ENCODE measurements at places on chromosomes 12 and 14.
A peak's percentile ranks its signal among the peaks of the same experiment; 100 is the strongest.

DNA sequence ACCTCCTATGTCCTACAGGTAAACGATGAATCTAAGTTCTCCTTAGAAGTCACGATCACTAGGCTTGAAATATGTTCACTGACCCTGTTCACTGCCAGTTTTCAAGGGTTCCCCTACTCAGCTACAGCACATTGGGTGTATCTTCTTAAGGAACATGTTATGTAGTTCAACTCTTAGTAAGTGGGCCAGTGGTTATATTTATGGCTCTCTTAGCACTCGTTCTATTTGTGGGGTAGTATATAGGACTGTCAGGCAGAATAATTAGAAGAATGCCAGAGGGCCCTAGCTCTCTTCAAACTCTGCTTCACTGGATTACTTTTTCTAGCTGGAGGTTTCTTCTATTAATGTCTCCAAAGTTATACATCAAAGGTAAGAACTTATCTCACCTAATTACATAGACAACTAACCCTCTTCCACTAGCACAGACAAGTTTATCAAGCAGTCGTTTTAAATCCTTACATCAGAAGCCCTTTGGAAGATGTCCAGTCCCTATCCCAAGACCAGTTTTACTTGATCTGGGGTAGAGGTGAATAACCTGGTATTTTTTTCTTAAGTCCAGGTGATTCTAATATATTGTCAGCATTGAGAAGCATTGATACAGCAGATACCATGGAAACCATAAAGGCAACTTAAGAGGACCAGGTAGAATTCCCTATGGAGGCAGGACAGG, 39.6 kb downstream of the ZFYVE26 start:
- no peak for DNase-seq

GRCh38 chr14:43872752-43873655, 634.1 kb downstream of the FSCB start:
- no peak for DNase-seq

DNA sequence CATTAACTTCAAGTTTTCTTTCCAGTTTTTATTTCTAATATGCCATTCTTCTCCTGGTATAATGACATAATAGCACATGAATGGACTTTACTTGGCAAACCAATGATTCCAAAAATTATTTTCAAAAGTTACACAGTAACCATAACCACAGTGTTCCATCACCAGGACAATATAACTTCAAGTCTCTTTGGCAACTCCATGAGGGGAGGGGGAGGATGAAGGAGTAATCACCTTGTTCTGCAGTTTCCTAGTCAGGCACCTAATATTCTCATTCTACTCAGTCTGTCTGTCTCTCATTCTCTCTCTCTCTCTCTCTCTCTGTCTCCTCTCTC, 66.6 kb downstream of the BTG1 start:
- DNase-seq = peak; percentile 89

GRCh38 chr12:92362785-92363184, 217.1 kb upstream of the BTG1 start:
- no peak for DNase-seq

DNA sequence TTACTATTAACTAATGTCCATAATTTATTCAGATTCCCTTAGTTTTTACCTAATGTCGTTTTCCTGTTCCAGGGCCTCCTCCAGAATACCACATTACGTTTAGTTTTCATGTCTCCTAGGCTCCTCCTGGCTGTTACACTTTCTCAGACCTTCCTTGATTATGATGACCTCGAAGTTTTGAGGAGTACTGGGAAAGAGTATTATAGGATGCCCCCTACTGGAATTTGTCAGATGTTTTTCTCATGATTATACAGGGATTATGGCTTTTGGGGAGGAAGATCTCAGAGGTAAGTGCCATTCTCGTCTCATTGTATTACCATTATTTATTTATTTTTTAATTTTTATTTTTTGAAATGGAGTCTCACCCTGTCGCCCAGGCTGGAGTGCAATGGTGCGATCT, 17.7 kb upstream of the C1S start:
- peak; percentile 45 for DNase-seq

DNA sequence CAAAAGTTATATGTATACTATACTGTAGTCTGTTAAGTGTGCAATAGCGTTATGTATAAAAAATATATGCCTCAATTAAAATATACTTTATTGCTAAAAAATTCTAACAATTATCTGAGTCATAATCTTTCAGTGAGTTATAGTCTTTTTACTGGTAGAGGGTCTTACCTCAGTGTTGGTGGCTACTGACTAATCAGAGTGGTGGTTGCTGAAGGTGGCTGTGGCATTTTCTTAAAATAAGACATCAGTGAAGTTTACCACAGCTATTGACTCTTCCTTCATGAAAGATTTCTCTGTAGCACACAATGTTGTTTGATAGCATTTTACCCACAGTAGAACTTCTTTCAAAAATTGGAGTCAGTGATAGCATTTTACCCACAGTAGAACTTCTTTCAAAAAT, 23.4 kb downstream of the POLR3B start:
- DNase-seq = no peak

- DNase-seq = no peak
Measured at GRCh38 chr12:81150382-81150781, 72.5 kb downstream of the ACSS3 start.

DNA sequence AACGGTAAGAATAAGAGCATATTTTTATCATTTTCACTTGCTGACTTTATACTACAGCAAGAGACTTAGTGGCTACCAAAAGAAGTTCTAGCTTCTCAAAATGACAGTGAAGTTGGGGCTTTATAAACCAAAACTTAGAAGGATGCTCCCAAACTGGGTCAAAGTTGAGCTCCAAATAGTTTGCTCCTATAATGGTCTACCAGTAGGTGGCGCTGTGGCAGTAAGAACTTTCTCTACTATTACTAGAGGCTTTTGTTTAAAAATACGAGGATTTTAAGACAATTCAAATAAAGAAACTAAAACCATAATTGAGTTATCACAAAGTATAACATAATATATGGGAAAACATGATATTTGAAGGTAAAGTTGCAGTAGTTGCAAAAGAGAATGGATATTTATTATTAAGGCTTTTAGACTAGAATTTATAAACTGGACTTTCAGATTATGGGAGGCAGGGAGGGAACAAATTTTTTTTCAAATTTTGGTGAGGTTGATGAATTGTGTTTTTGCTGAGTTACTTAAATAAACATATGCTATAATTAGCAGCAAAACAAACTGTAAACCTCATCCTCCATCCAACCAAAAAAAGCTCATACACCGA, 75.0 kb downstream of the TGFB3 start:
- DNase-seq = peak; percentile 61

DNA sequence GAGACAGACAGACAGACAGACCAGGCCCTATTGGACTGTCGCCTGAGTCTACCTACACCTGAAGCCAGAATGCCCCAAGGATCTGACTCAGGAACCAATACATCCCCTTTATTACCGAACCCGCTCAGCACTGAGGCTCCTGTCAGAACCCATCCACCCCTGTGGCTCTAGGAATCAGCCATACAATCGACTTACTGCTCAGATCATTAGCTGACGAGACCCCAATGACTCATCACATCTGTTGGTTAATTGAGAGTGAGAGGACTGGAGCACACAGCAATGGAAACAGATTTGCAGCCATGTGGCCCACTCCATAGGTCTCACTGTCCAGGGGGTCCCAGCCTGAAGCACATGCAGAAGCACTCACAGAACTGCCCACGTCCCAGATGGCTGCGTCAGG, 15.2 kb downstream of the ITPK1 start:
- DNase-seq = no peak

GRCh38 chr14:59882957-59883356, 12.4 kb upstream of the RTN1 start:
- DNase-seq = no peak

GRCh38 chr14:41570415-41571155, 36.1 kb upstream of the LRFN5 start:
- DNase-seq = no peak

- no peak for DNase-seq
Measured at GRCh38 chr14:89952576-89952975, 2.0 kb downstream of the EFCAB11 start.

DNA sequence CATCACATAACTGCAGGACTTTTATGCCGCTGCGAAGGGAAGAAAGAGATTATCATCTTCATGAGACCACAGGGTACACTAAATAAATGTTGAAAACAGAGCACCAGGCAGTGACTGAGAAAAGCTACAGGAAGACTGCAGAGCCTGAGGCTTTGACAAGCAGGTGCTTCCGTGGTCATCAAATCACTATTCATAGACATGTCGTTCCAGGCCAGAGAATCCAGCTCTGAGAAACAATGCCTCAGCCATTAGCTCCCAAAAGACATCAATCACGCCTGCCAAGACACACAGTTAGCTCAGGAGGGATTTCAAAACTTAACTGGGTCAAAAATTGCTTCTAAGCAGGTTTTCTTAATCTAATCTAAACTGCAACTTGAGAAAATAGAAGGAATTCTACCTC, 47.2 kb upstream of the GARIN6 start:
- no peak for DNase-seq

DNA sequence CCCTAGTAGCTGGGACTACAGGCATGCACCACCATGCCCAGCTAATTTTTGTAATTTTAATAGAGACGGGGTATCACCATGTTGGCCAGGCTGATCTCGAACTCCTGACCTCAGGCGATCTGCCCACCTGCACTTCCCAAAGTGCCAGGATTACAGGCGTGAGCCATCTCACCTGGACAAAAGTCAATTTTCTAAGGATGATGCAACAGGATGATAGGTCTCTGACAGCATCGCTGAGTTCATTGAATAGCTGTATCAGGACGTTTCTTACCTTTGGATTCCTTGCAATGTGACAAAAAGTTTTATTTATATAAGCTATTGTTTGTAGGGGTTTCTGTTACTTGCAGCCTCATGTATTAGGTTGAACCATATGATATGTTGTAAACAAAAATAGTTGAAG, 55.5 kb upstream of the PCED1B start:
- no peak for DNase-seq

DNA sequence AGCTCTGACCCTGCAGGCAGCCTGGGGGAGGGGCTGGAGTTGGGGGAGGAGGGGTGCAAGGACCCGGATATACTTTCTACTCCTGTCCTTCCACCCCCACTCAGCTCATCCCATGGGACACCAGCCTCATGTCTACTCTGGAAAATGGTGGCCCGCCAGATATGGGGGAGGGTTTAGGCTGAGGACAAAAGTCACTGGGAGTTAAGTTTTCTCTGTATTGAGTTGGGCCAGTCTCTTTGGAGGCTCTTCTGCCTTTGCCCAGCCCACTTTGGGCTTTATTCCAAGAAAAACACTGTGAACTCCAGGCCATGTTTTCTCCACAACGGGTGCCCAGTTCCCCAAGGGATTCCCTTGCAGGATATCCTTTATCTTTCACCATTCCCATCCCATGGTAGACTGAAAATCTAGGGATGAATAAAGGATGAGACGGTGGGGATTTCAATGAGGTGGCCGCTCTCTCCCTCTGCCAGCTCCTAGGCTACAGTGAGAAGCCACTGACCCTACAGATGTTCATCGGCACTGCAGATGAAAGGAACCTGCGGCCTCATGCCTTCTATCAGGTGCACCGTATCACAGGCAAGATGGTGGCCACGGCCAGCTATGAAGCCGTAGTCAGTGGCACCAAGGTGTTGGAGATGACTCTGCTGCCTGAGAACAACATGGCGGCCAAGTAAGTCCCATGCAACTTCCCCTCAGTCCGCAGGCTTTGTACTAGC, 4.9 kb downstream of the NFATC4 start:
- no peak for DNase-seq

- peak; percentile 28 for DNase-seq
Measured at GRCh38 chr12:93667672-93668071, 9.5 kb upstream of the CRADD start.

- DNase-seq = no peak
Measured at GRCh38 chr14:75041613-75042012, 9.7 kb downstream of the MLH3 start.

GRCh38 chr12:122283680-122284079, 17.4 kb upstream of the VPS33A start:
- no peak for DNase-seq

GRCh38 chr14:35958499-35958898, 132.4 kb downstream of the BRMS1L start:
- no peak for DNase-seq

GRCh38 chr14:66197276-66197675, 288.9 kb upstream of the CCDC196 start:
- no peak for DNase-seq

- DNase-seq = no peak
Measured at GRCh38 chr12:47184229-47184628, 104.5 kb upstream of the AMIGO2 start.

- no peak for DNase-seq
Measured at GRCh38 chr14:105323663-105324062, 9.1 kb downstream of the PACS2 start.

GRCh38 chr12:127509066-127509778, 757.7 kb upstream of the TMEM132C start:
- peak; percentile 84 for DNase-seq

DNA sequence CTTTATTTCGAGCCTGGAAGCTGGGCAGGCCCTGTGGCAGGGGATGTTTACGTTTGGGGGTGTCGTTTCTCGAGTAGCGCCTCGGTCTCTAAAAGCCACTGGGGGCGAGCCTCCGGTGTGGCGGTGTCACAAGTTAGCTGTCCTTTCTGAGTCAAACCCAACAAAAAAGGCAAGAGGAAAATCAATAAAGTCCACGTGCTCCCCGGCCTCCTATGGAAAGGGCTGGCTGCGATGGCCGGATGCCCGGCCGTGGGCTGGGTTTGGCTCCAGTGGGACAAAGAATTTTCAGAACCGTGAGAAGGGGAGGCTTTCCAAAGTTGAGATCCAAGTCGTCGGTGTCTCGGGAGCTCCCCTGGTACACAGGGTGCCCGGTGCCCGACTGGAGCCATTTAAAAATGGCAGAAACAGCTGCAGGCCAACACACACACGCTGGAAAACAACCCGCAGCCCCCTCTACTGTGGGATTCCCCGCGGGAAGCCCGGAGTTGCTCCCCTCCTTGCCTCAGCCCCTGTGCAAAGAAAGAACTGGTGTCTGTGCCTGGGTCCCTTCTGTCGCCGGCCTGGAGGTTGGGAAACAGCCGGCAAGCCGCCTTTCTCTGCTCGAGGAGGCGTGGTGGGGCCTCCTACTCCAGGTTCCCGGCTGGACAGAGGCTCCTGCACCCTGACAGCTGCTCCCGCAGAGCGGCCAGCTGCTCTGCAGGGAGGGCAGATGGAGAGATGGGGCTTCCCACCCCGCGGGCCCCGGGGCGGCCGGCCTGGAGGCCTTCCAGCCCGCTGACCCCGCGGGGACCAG, 1.9 kb downstream of the BCL7A start:
- peak; percentile 80 for DNase-seq

GRCh38 chr14:96799489-96800054, 2.4 kb downstream of the VRK1 start:
- DNase-seq = no peak

DNA sequence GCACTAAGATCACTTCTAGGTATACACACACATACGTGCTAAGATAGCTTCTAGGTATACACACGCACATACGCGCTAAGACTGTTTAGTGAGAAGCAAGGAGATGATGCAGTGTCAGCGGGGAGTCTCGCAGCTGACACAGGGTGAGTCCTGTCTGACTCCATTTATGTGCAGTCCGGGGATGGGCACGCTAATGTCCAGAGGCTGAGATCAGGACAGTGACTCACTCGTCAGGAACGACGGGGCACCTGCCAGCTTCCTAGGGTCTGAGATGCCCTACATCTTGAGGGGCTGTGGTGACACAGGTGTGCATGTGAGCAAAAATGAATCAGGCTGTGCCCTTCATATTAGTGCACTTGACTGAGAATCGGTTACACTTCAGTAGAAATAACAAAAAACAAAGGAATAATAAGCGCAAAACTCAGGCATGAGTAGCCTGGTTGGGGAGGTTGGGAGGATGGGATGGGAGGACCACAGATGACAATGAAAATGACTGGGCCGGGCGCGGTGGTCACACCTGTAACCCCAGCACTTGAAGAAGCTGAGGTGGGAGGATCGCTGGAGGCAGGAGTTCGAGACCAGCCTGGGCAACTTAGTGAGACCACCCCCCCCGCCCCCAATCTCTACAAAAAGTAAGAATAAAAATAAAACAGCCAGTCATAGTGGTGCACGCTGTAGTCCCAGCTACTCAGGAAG, 29.1 kb upstream of the ULK1 start:
- no peak for DNase-seq
